ENCODE measurements at places on chromosomes 4 and X.

DNA sequence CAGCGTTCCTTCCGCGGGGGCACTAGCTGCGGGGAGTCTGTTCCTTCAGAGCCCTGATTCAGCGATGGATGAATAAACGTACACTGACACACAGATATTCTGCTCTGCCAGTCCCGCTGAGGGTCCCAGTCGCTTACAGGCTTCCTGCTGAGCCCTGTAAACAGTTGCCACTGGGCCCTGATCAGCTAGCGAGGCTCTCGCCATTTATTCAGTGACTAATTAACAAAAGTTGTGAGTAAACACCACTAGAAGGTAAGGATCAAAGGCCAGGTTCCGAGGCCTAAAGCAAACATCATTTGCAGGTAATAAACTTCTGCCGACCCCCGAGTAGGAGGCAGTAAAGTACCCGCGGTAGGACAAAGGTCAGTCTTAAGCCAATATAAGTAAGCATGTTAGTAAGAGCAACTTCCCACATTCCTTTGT is 442.6 kb upstream of the GALNT7 start:
- no peak for DNase-seq

DNA sequence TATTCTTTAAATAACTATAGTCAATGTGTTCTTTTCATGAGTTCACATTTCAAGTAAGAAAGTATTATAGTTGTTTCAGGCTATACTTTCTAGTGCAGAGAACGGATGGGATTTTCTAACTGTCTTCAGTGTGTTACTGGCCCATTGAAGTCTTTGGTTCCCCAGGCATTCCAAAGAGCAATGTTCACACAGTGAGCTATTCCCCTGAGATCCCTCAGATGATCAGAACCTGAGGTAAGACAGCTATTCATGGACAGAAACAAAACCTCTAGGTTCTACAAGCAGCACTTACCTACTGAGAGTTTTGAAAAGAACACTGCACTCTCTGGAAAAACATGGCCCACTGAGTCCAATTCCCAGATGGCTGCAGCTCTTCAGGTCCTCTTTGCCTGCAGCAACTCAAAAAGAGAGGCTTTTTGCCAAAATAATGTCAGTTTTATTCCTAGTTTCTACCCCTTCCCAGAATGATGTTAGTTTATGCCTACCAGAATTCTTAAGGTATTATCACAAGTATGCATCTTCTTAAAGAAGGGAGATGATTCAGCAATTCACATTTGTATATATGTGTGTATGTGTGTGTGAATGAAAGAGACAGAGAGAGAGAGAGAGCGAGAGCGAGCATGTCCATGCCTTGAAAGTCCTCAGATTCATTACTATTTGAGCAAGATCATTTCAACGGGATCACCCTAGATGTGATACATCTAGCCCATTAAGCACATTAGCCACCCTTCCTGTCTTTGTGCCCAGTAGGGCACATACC is 146.1 kb downstream of the PDHA2 start:
- DNase-seq, result no peak

DNA sequence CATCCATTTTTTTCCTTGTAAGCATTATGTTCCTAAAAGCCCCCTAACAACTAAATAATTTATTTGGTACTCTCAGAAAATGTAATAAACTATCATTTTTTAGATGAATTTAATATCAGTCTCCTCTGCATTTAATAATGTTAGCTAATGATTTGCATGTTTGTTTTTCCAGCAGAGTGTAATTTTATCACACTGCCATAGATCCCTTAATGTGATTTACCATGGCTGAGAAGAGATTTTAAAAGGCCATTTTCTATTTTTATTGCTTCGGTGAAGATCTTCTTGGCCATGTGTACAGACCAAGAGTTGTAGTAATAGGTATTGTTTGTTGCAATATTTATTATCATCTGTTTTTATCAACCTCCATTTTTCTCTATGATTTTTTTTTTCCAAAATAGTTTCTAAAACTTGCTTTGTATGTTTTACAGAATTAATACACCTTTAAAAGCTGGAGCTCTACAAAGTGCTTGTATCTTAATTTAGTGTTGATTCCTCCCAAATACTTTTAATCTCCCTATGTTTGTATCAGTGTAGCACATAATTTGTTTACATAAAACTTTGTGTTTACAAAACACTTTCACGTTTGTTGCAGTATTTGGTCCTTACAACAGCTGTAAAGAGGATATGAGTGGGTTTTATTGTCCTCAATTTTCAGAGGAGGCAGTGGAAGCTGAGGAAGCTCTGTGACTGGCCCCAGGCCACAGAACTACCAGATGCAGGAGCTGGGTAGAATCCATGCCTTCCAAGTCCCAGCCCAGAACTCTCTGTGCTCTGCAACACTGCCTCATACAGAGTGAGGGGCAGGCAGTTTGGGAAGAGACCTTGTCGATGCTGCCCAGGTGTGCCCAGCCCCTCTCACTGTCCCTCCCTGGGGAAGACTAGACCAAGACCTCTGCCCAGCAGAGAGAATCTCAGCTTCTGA is 58.1 kb downstream of the FAM114A1 start:
- no peak for DNase-seq

- DNase-seq, result no peak
Measured at GRCh38 chr4:122548452-122548851, 72.4 kb downstream of the IL21 start.

DNA sequence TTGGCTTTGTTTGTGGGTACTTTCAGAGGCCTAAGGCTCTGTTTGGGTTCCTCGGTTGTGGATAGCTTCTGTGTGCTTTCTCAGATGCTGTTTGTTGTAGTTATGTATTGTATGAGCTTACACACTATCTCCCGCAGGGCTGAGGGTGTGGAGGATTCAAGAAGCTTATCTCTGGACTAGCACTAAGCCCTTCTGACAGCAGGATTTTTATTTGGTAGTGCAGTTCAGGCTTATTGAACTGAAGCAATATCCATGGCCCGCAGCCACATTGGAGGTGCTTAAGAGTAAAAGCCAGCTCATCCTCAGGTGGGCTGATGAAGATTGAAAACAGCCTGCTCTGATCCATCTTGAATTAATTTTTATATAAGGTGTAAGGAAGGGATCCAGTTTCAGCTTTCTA is 128.2 kb downstream of the RASGEF1B start:
- no peak for DNase-seq

GRCh38 chrX:70969635-70970481 is 39.0 kb upstream of the SLC7A3 start:
- DNase-seq, result no peak

DNA sequence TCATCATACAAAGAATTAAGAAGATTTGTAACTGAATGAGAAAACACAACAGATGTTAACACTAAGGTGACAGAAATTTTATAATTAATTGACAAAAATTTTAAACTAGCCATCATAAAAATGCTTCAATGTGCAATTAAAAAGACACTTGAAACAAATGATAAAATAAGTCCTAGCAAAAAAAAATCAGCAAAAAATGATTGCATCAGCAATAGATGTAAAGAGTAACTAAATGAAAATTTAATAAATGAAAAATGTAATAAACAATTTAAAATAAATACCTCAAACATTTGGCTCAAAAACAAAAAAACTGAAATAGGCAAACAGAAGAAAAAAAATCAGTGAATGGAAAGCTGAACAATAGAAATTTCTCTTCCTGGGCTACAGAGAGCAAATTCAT is 380.7 kb upstream of the GALNTL6 start:
- DNase-seq, result no peak

GRCh38 chr4:57156242-57156990 is 46.2 kb upstream of the IGFBP7 start:
- no peak for DNase-seq

- DNase-seq, result no peak
Measured at GRCh38 chrX:9440116-9440844, 24.6 kb upstream of the TBL1X start.

Data from stimulated activated CD4-positive, alpha-beta T cell treated with anti-CD3 and anti-CD28 coated beads, Interleukin-12 subunit alpha, Interleukin-12 subunit beta, amount 100 ng/mL, for 48 hours (primary cell).